ENCODE measurements at places on chromosomes 1 and 21.

DNA sequence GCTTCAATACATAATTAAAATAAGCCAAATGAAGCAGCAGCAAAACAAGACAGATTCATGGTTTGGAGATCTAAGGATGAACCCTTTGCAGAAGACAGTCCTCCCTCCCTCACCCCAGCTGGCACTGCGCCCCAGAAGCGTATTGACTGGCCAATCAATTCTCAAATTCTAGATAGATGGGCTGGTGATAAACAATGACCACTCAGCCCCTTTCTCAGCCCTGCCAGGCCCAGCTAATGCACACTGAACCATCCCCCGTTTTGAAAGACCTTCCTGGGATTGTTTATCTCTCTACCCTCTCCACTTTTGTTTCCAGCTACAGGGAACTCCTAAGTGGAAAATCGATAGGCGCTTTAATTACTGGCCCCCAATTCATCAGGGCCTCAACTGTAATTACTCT lies 29.0 kb downstream of the TNR start:
- no peak for DNase-seq

GRCh38 chr1:65177457-65177856 lies 29.5 kb downstream of the AK4 start:
- no peak for DNase-seq

DNA sequence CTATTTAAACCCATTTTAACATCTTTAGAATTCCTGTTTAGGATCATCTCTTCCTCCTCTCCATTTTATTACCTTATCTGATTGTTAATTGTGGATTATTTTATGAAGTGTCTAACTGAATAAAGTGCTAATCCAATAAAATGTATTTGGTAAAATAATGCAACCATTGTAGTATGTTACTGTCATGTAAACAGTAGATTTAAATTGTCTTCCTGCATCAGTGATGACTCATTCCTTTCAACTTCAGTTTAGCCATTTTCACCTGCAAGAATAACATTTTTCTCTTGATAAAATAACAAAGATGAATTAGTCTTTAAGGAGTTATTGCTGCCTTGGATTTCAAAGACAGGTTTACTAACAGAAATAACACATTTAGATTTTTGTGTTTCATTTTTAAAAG lies 5.4 kb downstream of the PPP2R5A start:
- DNase-seq: no peak

GRCh38 chr1:224828691-224829090 lies 100.8 kb upstream of the DNAH14 start:
- no peak for DNase-seq

DNA sequence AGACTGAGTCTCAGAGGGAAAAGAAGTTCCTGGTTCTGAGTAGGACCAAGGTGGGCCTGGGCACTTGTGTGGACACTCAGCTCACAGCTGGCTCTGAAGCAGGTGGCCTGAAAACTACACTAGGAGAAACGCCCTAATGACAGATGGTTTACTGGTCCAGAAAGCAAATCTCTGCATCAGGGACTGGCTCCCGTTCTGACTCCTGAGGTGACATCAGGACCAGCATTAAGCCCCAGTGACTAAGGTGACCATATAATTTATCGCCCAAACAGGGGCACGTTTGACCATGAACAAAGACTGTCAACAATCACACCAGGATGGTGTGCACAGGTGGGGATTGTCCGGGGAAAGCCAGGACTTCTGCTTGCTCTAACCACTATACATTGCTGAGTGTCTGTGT lies 12.2 kb upstream of the CD34 start:
- no peak for DNase-seq

- no peak for DNase-seq
Observed at GRCh38 chr1:116179964-116180363, 68.8 kb downstream of the MAB21L3 start.

DNA sequence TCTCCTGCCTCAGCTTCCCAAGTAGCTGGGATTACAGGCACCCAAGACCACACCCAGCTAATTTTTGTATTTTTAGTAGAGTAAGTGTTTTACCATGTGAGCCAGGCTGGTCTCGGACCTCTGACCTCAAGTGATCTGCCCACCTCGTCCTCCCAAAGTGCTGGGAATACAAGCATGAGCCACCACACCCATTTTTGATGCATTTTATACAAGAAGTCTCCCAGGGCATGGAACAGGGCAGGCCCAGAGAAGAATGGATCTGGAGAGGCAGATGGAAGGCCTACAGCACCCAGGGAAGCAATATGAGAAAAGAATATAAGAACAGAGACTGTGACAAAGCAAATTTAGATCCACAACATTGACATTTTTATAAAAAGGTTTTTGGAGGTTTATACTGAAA lies 18.8 kb upstream of the IFNAR1 start:
- no peak for DNase-seq

GRCh38 chr1:150997949-150998348 lies 8.8 kb downstream of the MINDY1 start:
- no peak for DNase-seq

DNA sequence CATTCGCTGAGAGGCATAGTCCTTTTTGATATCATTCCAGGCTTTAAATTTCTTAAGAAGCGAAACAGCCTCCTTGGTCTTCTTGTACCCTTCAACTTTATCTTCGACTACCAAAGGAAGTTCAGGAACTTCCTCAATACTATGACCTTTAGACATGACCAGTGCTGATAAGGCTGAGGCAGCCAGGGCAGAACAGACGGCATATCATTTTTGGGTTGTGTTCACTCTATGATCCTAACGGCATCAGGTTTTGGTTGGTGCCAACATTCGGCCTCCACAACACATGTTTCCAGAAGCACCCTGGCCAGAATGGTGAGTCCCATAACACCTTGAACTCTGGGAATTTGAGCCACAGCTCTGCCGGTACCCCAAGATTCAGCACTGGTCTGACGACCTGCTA lies 31.4 kb upstream of the MYOC start:
- no peak for DNase-seq

DNA sequence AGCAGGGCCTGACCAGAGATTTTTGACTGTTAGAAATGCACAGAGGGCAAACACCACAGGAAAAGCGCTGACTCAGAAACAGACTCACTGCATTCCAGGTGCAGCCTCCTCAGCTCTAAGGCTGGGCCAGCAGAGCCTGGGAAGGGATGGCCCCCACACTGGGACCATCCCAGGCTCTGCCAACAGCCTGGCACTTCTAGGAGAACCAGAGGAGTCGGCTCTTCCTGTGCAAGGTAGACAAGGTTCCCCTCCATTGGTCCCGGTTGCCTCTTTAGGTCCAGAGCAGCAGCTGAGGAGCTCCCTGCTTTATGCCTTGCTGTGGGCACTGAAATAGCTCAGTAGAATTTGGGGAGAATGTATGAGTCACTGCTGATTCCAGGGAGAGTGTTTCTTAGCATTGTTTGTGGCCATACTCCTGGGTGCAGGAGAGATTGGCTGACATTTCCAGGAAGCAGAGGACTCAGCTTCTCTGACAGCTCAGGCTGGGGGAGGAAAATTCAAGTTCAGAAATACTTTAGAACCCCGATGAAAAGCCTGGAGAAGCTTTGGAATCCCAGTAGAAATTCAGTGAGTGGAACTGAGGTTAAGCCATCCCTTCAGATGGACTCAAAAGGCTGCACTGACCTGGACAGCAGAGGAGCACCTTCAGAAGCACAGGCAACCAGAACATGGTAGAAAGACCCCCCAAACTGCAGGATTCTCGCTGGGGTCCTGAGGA lies 19.7 kb downstream of the PRAMEF1 start:
- DNase-seq: no peak

DNA sequence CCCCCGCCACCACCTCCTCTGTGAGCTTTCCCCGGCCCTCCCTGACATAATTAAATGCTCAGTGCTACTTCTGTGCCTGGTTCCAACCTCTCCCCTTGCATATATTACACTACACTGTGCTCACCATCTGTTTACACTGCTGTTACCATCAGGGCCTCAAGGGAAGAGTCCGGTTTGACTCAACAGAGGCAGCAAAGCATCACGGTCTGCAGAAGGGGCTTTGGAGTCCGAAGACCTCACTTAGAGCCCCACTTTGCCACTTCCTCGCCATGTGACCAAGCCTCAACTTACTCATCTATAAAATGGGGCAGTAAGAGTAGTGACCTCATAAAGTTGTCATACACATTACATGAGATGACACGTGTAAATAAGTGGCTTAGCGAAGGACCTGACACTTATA lies 27.4 kb downstream of the KCNN3 start:
- DNase-seq: no peak

- DNase-seq: no peak
Observed at GRCh38 chr21:35265170-35265877, 216.2 kb upstream of the RUNX1 start.

GRCh38 chr1:36818771-36819170 lies 215.5 kb downstream of the GRIK3 start:
- DNase-seq: no peak
